ENCODE measurements at places on chromosomes 7 and 10. TPM values are rescaled to one million over a fixed set of nuclear protein-coding genes. Genes with fewer than 3 reads are reported as not detected.

DNA sequence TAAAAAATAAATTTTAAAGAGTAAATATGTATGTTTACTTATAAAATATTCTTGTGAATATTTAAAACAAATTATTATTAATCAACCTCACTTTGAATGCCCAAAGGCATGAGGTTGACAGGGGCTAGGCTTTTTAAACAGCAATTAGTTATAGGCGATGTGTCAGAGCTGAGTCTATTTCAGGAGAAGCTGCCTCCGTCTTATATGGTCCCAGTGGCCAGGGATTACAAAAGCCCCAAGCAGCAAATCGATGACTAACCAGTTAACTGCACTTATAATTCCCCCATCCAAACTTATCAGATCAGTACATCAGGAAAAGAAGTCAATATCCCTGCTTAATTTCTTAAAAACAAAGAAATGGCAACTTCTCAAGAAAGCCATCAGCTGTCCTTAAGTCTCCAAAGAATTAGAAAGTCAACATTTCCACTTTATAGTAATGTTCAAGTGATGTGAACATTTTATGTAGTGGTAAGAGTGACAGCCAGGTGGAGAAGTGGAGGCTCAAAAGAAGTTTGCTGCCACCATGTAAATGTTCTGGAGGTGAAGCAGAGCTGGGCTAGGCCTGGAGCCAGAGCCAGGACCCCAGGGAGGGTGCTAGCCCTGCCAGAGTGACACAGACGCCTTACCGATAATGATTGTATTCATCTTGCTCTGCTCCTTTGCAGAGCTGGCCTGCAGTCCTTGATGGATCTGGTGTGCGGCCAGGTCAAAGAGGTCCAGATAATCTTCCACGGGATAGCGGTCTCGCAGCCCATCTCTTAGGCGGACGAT lies 51.5 kb downstream of the CHST15 start:
- peaks cover 13% of the 10 kb centered on the region for H3K27me3 ChIP-seq
- no peak overlapping the region for H3K4me3 ChIP-seq
- no peak for DNase-seq
- H3K36me3 ChIP-seq: no peaks in the 10 kb centered on the region

DNA sequence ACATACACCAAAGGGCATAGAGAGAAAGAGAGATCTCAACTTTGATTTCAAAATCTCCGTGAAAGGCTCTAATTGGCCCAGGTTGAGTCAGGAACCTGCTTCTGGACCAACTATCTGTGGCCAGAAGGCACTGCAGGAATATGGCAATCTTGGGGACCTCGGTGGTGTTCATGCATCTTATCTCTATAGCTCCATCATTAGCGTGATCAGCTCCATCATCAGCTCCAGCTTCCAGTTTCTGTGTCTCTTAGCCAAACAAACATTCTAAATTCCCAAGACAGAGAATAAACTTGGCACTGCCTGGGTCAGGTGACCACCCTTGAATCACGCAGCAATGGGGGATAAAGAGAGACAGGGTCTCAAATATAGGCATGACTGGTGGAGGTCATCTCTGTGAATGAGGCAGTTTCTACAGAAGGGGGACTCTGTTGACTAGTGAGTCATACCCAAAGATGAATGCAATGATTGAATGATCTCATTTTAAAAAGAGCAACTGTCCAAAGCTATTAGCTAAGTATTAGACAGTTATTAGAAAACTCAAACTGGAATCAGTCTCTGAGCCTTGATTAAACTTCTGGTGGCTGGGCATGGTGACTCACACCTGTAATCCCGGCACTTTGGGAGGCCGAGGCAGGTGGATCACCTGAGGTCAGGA lies 5.4 kb upstream of the NRF1 start:
- no peak overlapping the region for H3K4me3 ChIP-seq
- no peaks in the 10 kb centered on the region for H3K27me3 ChIP-seq
- H3K27ac ChIP-seq: no peak overlapping the region

DNA sequence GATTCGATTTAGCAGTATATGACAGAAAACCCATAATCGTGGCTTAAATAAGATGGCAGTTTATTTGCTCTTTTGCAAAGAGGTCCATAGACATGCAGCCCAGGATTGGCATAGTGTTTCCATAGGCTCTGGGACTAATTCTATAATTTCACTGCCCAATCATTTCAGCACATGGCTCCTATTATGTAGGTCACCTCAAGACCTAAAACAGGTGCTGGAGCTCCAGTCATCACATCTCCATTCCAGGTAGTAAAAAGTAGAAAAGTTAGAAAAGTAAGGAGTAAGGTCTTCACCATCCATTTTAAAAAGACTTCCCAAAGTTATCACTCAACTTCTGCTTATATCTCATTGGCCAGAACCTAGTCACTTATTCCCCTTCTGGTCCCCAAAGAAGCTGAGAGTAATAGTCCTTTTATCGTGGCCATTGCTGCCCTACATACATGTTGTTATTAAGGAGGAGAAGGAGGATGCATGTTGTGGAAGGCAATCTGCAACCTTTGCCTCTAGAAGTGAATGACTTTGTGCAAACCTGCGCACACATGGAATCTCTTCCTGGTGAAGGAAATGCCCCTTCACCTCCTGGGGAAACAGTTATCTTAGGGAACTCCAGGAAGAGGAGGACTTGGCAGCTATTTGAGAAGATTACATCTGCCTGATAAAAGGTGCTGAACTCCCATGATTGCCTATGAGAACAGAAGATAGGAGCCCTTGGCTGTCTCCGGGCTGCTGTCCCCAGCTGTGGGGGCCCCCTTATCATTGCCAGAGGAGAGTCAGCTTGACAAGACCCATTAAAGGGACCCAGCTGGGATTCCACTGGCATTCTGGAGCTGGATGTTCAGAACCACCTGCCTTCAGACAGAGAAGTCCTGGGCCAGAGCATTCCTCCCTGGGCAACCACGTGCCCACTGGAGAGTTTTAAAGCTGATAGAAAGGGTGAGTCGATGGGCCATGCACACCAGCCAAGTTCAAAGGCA lies 330.6 kb upstream of the ZMIZ1 start:
- H3K4me1 ChIP-seq: no peaks in the 10 kb centered on the region
- no peaks in the 10 kb centered on the region for H3K36me3 ChIP-seq
- DNase-seq: no peak
- H3K27me3 ChIP-seq: peaks cover 4% of the 10 kb centered on the region
- no peak overlapping the region for H3K27ac ChIP-seq

GRCh38 chr7:36658335-36659171 lies 65.7 kb downstream of the AOAH start:
- peaks cover 16% of the 10 kb centered on the region for H3K4me1 ChIP-seq
- no peak overlapping the region for H3K27ac ChIP-seq
- H3K27me3 ChIP-seq: no peaks in the 10 kb centered on the region
- peaks cover 15% of the 10 kb centered on the region for H3K36me3 ChIP-seq
- H3K4me3 ChIP-seq: no peak overlapping the region
- no peak for DNase-seq

The CRHR2 gene
- total RNA-seq: not detected

GRCh38 chr10:125037145-125037877 lies 95.4 kb downstream of the ZRANB1 start:
- no peak for DNase-seq
- peaks cover 17% of the 10 kb centered on the region for H3K27me3 ChIP-seq
- H3K4me1 ChIP-seq: no peaks in the 10 kb centered on the region
- H3K27ac ChIP-seq: no peak overlapping the region

The PON1 gene
- total RNA-seq: not detected

- no peak overlapping the region for H3K4me3 ChIP-seq
- no peak overlapping the region for H3K27ac ChIP-seq
- H3K36me3 ChIP-seq: no peaks in the 10 kb centered on the region
- no peak for DNase-seq
- no peaks in the 10 kb centered on the region for H3K27me3 ChIP-seq
Measured at GRCh38 chr10:116708391-116708821, 34.0 kb downstream of the HSPA12A start.

The OR6B1 gene
- total RNA-seq: not detected

DNA sequence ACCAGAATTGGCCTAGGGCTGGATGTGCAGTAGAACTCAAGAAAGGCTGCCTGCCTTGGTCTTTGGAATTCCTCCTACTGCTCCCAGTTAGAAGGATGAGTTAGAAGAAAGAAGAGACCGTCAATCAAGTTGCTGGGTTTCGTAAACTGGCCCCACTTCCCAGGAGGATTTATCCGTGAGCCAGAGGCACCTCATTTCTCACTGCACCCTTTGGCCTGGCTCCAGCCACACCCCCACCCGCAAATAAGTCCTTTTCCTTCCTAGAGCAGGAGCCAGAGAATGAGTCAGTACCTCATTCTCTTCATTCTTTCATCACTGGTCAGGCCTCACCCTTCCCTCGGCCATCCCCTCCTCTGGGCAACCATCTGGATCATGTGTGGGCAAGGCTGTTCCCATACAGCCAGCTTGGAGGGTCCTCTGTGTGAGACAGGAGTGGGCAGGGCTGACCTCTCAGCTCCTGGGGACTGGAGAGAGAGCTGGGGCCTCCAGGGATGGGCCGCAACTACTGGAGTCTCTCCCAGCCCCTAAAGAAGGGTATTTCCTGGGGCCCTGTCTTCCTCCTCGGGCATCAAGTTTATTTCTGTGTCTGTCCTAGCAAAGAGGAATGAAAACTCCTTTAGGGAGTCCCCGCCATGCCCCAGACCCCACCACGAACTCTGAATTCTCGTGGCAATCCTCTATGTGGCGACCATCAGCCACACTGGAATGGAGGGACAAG lies 87.2 kb upstream of the DUSP5 start:
- peaks cover 80% of the 10 kb centered on the region for H3K4me1 ChIP-seq
- H3K27me3 ChIP-seq: peaks cover 4% of the 10 kb centered on the region
- H3K27ac ChIP-seq: no peak overlapping the region
- no peak overlapping the region for H3K4me3 ChIP-seq
- DNase-seq: no peak

- peaks cover 22% of the 10 kb centered on the region for H3K36me3 ChIP-seq
- DNase-seq: no peak
- H3K4me3 ChIP-seq: no peak overlapping the region
- H3K4me1 ChIP-seq: no peaks in the 10 kb centered on the region
- no peaks in the 10 kb centered on the region for H3K27me3 ChIP-seq
Measured at GRCh38 chr10:123191886-123192285, 37.7 kb downstream of the BUB3 start.
